Stimulated activated CD8-positive, alpha-beta memory T cell treated with anti-CD3 and anti-CD28 coated beads, Interleukin-4, amount 100 ng/mL, for 1 hour (primary cell): ENCODE measurements at places on chromosomes 7 and 10.

DNA sequence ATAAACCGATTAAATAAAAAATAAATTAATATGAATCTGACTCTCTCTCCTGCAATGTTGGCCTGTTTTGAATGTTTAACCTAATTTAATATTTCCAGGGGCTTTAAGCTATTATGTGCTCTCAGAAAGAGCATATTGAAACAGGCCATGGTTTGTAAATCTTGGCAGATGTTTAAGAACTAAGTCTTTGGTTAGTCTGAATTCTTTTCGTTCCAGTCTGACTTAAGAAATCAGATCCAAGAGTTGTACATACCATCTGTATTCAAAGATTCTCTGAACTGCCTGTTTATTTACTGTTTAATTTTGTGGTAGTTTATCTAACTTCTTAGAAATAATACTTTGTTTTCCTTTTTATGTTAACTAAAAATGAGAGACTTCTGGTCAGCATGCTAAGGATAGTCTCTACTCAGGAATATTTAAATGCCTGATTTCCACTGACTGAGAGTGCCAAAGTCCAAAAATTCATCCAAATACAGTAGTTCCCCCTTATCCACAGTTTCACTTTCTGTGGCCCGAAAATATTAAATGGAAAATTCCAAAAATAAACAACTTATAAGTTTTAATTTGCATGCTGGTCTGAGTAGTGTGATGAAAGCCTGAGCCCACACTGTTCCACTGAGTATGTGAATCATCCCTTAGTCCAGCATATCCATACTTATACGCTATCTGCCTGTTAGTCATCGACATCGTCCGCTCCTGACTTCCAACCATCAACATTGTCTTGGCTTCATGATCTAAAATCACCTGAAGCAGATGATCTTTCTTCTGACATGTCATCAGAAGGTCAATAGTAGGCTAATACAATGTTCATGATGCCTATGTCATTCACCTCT, 238.1 kb upstream of the CSTF2T start:
- DNase-seq: no peak

DNA sequence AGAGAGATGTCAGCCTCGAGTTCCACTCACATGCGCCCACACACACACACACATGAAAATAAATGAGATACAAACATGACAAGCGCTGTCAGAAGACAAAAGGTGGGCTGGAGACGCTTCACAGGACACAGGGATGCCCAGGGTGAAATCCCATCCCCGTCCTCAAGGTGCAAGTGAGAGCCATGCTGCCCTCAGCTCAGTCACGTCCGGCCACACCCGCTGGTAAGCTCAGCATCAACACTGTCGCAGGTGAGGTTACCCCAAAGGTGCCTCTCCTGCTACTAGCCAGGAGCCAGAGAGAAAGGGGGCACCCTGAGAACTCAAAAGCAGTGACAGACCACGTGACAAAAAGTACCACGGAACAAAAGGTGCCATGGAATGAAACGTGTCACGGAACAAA, 22.2 kb downstream of the PITRM1 start:
- DNase-seq: no peak

- DNase-seq: no peak
These were observed 258.4 kb downstream of the SEMA3A start for GRCh38 chr7:83936056-83936708.

DNA sequence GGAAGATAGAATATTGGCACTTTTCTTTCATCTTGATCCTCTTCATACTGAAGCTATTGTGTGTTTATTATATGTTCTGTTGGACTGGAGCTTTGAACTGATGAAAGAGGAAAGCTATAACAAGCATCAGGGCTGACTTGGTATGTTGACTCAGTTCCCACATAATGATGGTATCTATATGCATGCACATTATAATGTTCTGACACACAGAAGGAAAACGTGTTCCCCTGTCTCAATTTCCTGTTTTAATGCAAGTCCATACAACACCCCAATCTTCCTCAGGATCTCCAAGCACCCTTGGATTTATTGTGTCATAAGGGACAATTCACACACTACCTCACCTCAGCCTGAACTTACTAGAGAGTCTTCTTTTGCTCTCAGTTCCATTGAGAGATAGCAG, 8.3 kb upstream of the WASL start:
- no peak for DNase-seq

GRCh38 chr10:5442065-5442989, 30.0 kb downstream of the NET1 start:
- DNase-seq: no peak

- DNase-seq: no peak
These were observed 455.3 kb downstream of the PLXDC2 start for GRCh38 chr10:20271490-20271889.

DNA sequence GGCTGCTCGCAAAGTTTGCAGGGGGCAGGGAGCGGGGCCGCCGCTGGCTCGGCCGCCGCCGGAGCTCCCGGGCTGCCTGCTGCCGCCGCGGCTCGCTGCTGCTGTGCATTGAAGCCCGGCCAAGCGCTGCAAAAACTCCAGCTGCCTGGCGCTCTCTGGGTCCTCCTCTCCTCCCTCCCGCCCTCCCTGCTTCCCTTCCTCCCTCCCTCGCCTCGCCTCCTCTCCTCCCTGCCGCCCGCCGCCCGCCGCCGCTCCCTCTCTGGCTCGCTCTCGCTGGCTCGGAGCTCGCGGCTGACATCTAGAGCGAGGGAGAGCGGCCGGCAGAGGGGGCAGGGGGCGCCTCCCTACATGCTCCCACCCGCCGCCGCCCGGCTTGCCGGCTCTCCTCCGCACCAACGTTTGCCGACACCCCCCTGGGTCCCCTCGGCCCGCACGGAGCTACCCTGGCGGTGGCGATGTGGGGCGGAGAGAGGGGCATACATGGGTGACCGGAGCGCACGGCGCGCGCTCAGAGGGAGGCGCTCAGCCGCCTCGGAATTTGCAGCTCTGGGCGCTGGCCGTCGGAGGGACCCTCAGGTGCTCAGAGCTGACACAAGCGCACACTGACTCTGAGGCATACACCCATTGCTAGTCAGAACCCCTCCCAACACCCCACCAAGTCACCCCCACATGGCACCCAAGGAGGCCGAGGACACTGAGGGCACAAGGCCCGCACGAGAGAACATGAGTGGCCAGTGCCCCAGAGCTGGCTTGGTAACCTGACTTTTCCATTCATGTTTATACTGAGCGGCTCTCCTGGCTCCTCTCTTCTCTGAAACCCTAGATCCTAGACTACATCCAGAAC, 1.2 kb upstream of the PLXNA4 start:
- no peak for DNase-seq

DNA sequence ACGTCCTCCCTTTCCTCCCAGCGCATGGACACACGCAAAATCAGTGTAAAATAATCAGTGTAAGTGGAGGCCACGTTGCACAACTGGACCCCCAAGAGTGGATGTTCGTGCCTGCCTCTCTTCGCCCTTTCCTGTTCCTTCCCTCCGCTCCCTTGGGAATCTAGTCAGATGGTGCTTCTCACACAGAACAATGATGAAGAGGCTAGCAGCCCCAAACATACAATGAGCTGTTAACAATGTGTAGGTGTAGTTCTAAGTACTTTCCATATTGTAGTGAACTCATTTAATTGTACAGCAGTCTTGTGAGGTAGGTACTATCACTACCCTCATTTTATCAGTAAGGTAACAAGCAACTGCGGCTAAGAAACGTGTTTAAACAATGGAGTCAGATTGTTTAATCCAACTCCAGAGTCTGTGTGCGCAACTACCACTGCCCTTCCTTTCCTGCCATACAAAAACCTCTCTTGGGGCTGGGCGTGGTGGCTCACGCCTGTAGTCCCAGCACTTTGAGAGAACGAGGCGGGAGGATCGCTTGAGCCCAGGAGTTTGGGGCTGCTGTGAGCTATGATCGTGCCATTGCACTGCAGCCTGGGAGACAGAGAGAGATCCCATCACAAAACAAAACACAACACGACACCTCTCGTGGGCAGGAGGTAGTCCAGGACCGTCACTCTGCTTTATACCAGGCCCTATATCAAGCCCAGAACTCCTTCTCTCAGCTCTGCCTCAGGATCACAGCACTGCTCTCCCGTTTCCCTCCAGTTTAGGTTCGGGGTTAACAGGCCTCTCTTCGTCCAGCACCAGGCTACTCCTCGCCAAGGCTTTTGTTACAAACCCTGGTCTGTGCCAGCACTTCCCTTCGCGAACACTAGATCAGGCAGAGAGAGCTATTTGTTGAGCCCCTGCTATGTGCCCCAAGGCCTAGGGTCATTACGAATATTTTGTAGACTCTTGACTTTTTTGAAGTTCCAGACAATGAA, 1.1 kb downstream of the FKBP9 start:
- DNase-seq: no peak

DNA sequence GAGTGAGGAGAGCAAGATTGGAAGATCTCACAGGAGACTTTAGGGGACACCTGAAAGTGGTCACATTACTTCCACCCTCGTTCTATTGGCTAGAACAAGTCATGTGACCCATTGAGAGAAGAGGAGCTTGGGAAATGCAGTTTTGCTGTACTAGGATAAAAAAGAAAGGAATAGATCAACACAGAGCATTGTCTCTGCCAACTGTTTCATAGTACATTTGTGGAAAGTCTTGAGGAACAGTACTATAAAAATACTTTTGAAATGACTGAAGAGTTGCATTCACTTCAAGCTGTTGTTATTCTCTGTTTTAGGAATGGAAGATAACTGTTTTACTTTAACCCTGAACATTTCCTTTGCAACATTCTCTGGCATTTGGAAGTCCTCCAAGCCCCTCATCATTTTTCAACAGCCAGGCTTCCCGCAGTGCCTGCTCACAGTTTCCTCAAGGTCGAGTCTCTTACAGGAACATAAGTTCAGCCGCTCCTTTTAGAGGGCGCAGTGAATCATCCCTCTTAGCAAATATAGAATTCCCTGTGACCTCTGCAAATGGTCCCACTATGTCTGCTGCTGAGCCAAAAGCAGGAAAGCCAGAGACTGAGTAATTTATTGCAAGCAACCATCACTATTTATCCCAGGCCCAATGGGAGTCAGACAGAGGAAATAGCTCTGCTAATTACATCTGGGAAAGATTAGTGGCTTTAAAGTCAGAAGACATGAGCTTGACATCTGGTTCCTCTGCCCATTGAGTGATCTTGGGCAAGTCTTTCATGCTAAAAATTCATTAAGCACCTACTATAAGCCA, 40.7 kb downstream of the MRPL32 start:
- no peak for DNase-seq

DNA sequence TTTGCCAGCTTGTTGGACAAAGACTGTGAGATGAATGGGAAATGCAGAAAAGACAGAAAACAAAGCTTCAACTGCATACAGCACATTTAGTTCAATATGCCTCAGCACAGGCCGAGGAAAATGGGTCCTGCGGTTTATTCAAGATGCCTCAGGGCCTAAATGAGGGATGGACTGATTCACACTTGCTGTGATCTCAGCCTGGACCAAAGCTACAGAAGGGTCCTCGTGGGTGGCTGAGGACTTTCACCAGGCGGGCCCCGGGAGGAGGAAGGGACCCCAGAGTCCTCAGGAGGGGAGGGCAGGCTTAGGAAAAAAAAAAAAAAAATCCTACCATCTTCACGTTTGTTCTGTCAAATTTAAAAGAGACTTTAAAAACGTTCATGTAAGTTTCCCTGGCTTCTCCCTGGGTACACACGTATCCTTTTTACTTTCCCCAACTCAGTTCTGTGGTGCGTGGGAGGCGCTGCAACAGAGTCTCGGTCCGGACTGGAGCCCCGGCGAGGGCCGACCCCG, 624 bp upstream of the ZNF783 start:
- no peak for DNase-seq

DNA sequence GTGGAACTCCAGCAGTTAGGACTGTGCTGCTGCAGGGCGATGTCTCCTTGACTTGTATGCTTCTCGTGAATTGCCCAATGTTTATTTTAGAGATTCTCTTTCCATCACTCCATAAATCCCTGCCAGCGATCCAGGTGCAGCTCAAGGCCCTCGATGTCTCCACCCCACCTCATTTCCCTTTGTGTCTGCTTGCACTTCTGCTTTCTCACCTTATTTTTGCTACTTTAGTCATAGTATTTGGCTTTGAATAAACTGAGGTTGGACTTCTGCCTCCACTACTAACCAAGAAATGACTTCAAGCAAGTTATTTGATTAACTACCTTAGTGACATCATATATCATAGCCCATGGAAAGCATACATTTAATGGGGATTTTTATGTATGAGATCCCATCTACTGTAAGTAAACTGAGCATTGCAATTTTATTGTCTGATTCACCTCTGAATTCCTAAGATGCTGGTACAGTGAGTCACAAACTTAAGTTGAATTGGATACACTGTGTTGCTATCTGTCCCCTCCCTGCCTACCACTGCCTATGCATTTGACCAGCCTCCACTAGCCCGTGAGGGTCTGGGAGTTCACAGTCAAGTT, 255.8 kb downstream of the ABCA13 start:
- DNase-seq: no peak

- DNase-seq: no peak
These were observed 76.6 kb upstream of the HGF start for GRCh38 chr7:81846398-81846797.

- no peak for DNase-seq
These were observed 29.9 kb downstream of the LIPJ start for GRCh38 chr10:88616250-88616977.

GRCh38 chr10:108465871-108466641, 1301.5 kb upstream of the SORCS1 start:
- DNase-seq: no peak

DNA sequence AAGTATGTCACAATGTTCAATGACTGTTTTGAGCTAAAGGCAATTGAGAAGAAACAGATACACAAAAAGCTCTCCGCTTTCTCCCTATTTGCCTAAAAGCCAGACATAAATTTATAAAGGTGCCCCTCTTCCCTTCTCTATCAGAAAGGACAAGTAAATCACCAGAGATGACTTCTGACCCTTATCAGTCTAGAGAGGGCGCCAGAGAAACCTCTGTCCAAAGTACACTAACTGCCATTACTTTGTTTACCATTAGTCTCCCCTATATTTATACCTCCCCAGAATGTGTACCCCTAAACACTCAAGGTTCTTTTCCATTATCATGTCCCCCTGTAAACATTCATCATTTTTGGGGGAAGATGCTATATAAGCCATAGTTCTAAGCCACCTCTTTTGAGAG, 49.3 kb downstream of the TPK1 start:
- no peak for DNase-seq

- no peak for DNase-seq
These were observed 77.2 kb upstream of the PCBD1 start for GRCh38 chr10:70965566-70965965.

DNA sequence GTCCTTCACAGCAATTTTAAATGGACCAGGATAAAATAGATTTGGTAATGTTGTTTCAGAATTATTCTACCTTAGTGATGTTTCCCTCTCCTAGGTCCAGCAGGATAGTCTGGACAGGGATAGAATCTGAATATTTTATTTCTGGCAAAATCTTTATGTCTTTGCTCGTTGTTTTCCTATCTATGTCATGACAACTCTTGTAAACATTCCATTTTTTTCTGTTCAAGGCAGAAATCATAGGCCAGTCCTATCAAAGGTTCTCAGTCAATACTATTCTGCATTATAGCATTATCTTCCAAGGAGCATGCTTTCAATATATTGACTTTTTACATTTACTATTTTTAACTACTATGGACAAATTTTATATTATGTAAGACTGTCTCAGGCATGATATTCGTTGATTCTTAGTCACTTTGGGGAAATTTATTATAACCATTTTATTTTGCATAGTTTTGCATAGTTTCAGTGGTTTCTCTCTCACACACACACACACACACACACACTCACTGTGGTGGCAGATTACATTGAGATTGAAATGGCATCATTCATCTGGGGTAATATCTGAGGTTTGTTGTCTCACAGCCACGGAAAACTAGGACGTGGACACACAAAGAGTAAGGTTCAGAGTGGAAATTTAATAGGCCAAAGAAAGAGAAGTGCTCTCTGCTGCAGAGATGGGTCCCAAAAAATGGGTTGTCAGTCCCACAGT, 17.2 kb downstream of the TAS2R60 start:
- DNase-seq: no peak

- DNase-seq: no peak
These were observed 77.0 kb upstream of the SLF2 start for GRCh38 chr10:100835810-100836209.
